ENCODE measurements at places on chromosomes 2 and 18.

DNA sequence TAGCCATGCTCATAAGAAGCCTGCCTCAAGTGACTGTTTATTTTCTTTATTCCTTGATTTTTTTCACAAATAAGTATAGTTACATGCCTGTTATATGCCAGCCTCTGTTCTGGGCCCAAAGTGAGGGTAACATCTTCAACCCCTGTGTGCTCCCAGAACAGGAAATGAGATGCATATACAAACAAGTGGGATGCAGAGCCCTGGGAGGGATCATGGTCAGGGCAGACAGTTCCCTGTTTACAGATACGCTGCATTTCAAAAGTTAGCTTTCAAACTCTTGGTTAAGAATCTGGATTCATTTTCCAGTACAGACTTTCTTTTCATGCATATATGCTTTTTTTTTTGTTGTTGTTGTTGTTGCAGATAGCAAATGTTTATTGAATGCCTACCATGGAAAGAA lies 24.4 kb downstream of the GPR39 start:
- no peak for DNase-seq

- DNase-seq = no peak
These were observed 28.4 kb downstream of the COA5 start for GRCh38 chr2:98579926-98580325.

DNA sequence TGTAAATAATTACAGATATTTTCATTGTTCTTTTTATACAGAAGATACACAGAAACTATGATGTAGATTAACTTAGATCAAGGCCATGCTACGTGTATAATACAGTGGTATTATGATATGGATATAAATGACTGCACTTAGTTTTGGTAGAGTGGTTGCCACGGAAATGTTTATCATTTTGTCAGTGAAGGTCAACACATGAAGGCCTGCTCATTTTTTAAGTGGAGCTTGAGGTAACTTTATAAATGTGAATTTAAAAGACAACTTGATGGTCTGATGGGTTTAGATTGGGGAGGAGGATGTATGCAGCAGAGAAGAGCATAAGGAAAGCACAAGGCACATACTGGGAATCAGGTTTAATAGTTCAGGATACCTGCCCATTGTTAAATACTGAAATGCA lies 14.4 kb upstream of the BBS5 start:
- DNase-seq = no peak

- no peak for DNase-seq
These were observed 6.8 kb downstream of the MEIS1 start for GRCh38 chr2:66441581-66442320.

Data from HL-60 (cell line).